ENCODE measurements at places on chromosomes 3 and 15. TPM values are rescaled to one million over a fixed set of nuclear protein-coding genes. Genes with fewer than 3 reads are reported as not detected.

The TGM5 gene
- total RNA-seq = not detected

The MYL3 gene
- 1.7 TPM for total RNA-seq

The SPINK8 gene
- total RNA-seq = not detected

The GOLGA8G gene
- not detected for total RNA-seq

The ZIC1 gene
- total RNA-seq = not detected
